ENCODE measurements at places on chromosomes 11 and 22.

GRCh38 chr11:48096588-48097525 lies 116.5 kb downstream of the PTPRJ start:
- DNase-seq, result no peak

DNA sequence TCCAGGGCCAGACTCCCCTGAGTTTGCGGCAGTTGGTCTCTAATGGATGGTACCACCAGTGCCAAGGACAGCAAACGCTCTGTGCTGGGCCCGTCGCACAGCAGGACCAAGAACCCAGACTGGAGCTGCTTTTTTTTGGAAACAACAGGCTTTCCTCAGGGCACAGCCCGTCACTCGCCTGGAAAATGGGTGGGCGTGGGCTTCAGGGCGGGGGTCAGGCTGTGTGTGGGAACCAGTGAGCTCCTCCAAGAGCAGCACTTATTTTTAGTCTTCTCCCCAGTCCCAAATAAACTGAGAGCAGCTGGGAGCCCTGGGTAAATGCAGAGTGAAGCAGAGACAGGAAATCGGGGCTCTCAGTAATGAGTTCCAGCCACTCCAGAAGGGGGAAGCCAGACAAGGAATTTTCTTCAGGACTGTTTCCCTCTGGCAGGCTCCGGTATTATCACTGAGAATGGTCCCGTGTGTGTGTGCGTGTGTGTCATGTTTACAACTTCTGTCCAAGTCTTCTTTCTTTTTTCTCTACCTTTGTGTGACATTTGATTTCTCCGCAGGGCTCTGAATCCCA lies 63.0 kb downstream of the PPFIBP2 start:
- DNase-seq, result no peak

- no peak for DNase-seq
Observed at GRCh38 chr11:45209000-45209879, 62.8 kb downstream of the PRDM11 start.

GRCh38 chr11:62458212-62459002 lies 39.6 kb downstream of the SCGB1A1 start:
- peak; percentile 67 for DNase-seq

- DNase-seq, result peak; percentile 13
Observed at GRCh38 chr11:12989428-12990161, 19.5 kb upstream of the RASSF10 start.

DNA sequence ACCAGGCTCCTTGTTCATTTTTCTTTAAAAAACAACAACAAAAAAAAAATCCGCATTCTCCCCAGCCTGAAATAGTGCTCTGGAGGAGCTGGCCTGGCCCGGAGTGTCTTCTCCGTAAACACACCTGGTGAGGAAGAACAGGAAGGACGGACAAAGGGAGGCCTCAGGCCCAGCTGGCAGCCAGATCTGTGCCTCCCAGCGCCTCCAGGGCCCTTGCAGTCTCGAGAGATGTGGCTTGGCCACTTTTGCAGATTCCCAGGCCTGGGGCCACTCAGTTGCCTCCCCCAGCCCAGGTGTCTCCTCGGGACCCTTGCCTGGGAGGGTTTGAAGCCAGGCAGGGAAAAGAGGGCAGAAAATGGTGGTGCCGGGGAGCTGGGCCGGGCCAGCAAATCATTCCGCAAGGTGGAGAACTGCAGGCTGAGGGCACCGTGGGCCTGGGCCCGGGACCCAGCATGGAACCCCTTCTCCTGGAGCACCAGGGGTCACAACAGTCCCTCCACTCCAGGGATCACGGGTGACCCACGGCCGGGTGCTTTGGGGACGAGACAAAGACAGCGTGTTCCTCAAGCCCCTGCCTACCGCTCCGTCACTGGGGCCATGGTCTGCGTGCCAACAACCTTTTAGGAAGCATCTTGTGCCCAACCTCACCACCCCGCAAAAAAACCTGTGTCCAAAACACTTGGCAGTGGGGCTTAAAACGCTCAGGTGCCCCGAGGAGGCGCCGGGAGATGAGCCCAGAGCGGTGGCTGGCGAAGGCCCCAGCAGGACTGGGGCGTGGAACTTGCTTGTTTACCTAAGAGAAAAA lies 67.1 kb upstream of the WNT7B start:
- DNase-seq, result no peak

DNA sequence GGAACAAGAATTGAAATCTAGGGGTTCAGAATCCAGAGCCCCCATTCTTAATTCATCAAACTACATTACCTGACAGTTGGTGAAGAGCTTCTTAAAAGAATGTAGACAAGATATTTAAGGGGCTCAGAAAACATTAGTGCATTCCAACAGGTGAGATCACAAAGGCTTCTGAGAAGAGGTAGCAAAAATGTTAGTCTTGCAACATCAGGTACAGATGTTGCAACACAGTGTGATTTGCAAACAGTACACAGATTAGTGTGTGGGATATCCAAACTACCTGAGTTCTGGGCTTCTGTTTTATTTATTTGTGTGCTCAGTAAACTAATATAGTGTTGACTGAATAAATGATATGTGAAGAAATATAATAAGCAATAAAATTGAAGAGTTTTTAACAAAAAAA lies 11.8 kb downstream of the CASP4 start:
- no peak for DNase-seq

GRCh38 chr11:124717786-124718651 lies 21.7 kb upstream of the NRGN start:
- DNase-seq, result no peak

DNA sequence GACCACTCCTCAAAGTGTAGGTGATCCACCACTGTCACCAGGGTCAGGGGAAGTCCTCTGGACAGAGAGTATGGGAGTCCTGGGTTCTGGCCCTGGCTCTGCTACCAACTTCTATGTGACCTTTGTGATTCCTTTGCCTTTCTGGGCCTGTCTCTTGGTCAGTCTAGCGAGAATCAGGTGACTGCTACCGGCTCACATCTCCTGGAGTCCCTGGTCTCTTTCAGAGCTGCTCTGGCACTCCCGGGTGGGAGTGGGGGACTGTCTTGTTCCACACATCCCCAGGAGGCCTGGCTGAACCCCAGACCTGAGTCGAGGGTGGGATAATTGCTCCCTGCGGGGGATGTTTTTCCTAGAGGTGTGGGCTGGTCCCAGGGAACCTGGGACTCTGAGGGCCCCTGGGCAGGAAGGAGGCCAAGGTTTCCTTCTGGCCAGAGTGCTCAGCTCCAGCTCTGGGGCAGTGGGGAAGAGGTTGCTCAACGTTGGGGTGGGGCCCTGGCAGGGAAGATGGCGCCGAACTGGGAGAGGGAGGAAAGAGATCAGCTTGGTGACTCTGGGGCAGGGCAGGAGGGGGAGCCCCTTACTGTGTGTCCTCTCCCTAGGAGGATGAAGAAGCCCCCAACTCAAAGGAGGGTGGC lies 2.1 kb downstream of the SOX10 start:
- DNase-seq, result no peak

- no peak for DNase-seq
Observed at GRCh38 chr22:41904450-41905410, 10.1 kb downstream of the SHISA8 start.

- peak; percentile 79 for DNase-seq
Observed at GRCh38 chr22:46070803-46071450, 79.4 kb upstream of the PPARA start.

DNA sequence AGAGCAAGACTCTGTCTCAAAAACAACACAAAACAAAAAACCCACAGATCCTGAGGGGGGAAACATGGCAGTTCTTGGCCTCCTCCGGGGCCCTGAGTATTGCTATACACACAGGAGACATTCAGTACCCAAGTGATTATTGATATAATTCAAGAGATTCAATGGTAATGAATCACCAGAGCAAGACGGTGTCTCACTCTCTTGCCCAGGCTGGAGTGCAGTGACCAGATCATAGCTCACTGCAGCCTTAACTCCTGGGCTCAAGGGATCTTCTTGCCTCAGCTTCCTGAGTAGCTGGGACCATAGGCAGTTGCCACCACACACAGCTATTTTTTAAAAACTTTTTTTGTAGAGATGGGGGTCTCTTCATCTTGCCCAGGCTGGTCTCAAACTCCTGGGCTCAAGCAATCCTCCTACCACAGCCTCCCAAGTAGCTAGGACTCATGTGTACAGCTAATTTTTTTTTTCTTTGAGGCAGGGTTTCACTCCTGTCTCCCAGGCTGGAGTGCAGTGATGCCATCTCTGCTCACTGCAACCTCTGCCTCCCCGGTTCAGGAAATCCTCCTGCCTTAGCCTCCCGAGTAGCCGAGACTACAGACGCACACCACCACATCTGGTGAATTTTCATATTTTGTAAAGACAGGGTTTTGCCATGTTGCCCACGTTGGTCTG lies 21.8 kb upstream of the PIK3C2A start:
- no peak for DNase-seq

DNA sequence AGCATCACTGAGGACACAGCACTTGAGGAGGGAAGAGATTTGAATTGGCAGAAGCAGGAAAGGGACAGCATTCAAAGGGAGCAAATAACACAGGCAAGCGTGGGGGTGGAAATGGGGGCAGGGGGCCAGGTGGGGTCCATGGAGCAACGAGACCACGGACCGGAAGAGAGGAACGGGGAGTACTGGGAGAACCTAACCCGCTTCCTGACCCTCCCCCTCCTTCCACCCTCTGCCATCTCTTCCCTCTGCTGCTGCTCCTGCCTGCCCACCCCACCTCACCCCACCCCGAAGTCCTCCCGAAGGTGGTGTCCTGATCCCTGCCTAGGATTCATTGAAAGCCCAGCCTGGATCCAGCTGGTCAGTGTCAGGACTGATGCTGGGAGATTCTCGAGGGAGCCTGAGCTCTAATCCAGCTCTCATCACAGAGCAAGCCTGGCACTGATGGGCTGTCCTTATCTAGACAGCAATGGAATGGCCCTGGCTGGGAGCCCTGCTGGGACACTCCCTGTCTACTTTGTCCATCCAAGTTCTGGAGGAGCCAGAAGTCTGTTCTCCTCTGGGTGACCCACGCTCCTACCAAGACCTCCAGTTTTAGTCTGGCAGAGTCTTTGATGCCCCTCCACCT lies 105.0 kb downstream of the TRIM29 start:
- DNase-seq, result no peak

DNA sequence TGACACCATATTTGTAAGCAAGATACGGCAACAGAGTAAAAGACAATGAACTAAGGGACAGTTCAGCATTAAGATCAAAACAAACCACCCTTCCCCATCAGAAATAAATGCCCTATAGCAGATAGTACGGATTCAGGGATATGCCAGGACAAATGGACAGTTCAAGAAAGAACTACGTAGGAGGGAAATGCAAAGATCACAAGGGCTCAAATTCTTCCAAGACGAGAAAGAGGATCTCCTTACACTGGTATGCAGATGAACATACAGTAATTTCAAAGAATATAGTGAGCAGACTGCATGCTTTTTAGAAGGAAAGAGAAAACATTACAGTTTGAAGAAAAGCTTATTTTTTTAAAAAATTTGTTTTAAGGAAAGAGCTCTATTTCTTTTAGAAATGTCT lies 124.7 kb upstream of the APOA1 start:
- no peak for DNase-seq

- peak; percentile 90 for DNase-seq
Observed at GRCh38 chr11:95154514-95154913, 64.9 kb downstream of the ENDOD1 start.

DNA sequence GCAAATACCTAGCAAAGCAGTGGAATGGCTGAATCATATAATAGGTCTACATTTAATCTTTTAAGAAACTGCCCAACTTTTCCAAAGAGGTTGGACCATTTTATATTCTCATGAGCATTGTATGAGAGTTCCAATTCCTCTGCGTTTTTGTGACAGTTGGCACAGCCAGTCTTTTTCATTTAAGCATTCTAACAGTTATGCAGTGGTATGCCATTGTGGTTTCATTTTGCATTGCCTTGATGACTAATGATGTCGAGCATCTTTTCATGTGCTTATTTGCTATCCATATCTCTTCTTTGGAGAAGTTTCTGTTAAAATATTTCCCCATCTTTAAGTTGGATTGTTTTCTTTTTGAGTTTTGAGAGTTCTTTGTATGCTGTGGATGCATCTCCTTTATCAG lies 38.7 kb downstream of the EIF3F start:
- DNase-seq, result no peak

DNA sequence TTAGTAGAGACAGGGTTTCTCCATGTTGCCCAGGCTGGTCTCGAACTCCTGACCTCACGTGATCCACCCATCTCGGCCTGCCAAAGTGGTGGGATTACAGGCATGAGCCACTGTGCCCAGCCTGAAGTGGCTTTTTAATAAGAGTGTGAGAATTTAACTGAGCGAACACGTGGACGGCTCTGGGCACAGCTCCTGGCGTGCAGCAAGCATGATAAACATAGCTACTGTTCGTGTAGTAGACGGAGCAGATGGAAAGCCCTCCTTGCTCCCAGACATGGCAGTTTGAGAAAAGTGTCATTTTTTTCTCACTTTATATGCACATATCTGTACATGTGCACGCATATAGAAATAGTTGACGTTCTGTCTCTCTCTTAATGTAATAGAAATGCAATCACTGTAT lies 7.0 kb downstream of the EMID1 start:
- no peak for DNase-seq

- DNase-seq, result no peak
Observed at GRCh38 chr11:66310324-66310723, 6.5 kb downstream of the CD248 start.

GRCh38 chr11:116499396-116500003 lies 273.3 kb downstream of the BUD13 start:
- peak; percentile 76 for DNase-seq

GRCh38 chr11:130508913-130509312 lies 60.5 kb downstream of the ADAMTS15 start:
- DNase-seq, result no peak

- DNase-seq, result no peak
Observed at GRCh38 chr11:107699371-107700285, 12.2 kb downstream of the SLN start.

- no peak for DNase-seq
Observed at GRCh38 chr11:69121021-69121420, 34.7 kb upstream of the SMIM38 start.

- peak; percentile 55 for DNase-seq
Observed at GRCh38 chr11:116927163-116927974, 89.9 kb upstream of the APOA1 start.

DNA sequence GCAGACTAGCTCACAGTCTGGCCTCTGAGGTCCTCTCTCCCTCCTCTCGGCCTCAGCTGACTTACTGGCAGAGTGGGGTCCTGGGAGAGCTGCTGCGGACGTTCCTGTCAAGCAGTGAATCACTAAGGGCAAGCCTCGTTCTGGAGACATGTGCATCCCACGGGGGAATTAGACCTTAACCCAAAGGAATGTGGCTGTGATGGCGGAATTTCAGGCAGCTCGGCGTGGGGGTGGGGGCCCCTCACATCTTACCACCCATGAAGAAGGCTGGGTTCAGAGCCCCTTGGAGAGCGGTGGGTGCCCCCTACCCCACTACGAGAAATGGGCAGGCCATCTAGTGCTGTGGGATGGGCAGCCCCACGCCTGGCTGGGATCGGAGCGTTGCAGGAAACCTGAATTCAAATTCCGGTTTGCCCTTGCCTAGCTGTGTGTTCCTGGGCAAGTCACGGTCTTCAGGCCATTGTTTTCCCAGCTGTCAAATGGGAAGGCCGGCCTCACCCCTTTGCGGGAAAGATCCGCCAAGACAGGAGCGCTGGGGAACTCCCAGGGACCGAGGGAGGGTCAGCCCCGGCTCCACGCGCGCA lies 554 bp downstream of the LRRC32 start:
- no peak for DNase-seq

Data from hematopoietic multipotent progenitor cell treated with erythropoietin and hydrocortisone succinate and interleukin-3 and kit ligand, for 8 days (in vitro differentiated cells).